Spleen (tissue), 13 donors: ENCODE measurements at places on chromosomes 3 and 15.

GRCh38 chr15:34203305-34203704 is 6.6 kb downstream of the KATNBL1 start:
- no peak for DNase-seq

DNA sequence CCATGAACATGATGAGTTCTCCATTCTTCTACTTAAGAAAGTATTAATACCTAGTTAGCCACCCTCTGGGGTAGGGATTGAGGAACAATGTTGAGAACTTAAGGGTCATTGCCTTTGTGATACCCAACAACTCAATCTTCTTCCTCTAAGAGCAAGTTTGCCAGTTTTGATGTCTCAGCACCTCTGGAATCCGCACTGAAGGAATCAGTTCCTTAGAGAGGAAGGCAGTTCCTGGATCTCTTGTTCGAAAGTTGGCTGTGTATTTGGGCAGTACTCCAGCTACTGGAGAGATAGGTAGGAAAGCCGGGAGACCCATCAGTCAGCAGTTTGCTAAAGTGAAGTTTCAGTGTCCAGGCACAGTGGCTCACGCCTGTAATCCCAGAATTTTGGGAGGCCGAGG is 35.6 kb upstream of the MTHFS start:
- no peak for DNase-seq

DNA sequence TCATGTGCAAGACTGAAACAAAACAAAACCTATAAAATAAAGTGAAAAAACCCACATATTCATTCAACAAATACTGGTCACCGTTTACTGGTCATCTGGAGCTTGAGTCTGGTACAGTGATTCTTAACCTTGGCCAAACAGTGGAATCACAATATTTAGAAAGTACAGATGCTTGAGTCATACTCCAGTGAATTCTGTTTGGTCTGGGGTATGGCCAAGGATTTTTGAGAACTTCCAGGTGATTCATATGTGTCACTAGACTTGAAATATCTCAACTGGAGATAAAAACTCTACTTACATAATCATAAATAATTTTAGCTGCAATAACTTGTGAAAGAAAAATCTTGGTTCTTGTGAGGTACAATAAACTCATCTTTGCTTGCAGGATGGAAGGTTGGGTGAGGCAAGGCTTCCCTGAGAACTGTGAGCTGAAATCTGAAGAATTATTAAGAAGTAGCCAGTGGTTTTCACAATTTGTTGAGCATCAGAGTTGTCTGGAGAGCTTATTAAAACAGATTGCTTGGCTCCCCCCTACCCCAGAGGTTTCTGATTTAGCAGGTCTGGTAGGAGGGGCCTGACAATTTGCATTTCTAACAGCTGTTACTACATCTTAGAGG is 9.6 kb downstream of the NEK11 start:
- no peak for DNase-seq

DNA sequence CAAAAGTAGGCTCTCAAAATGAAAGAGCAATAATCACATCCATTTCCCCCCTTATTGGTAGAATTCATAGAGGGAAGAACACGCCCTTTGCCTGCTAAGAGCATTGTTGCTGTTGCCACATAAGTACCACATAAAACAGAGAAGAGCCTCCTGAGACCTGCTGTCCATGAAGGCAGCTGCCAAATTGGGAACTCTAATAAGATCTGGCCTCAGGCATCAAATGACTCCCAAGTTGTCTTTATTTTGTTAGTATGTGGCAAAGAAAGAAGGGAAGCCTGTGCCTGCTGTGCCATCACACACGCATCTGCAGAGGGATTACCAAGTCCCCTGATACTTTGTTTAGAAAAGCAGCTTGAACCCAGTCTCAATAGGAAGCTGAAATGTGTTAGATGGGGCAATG is 23.9 kb downstream of the VGLL3 start:
- DNase-seq, result no peak

- no peak for DNase-seq
These were observed 56.2 kb downstream of the ITGA11 start for GRCh38 chr15:68375716-68376220.

DNA sequence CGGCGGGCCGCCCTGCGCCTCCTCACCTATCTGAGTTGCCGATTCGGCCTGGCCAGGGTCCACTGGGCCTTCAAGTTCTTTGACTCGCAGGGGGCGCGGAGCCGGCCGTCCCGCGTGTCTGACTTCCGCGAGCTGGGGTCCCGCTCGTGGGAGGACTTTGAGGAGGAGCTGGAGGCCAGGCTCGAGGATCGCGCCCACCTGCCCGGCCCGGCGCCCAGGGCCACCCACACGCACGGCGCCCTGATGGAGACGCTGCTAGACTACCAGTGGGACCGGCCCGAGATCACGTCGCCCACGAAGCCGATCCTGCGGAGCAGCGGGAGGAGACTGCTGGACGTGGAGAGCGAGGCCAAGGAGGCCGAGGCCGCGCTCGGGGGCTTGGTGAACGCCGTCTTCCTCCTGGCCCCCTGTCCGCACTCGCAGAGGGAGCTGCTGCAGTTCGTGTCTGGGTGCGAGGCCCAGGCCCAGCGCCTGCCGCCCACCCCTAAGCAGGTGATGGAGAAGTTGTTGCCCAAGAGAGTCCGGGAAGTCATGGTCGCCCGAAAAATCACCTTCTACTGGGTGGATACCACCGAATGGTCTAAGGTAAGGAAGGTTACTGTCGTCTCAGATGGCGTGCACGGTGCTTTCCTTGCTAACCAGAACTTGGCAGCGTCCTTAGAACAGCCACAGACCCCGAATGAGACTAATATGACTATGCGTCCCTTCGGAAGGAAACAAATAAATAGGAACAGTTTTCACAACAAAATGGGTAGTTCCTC is 567 bp downstream of the TICRR start:
- no peak for DNase-seq

GRCh38 chr3:46393554-46394434 is 13.1 kb downstream of the CCR5AS start:
- DNase-seq, result no peak

DNA sequence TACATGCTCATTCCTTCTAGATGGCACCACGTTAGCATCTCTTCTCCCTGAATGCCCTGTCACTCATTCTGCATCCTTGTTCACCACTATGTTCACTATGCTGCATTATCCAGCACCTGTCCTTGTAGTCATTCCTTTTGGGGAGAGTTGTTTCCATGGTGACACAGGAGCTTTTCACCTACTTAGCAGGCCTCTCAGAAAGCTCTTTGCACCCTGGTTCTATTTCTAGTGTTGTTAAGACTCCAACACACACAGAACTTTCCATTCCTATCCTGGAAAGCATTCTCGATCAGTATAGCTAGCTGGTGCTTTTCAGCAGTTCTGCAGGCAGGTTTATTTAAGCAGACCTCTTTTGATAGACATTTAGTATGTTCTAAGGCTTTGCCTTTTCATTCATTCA is 6.7 kb upstream of the RPL14 start:
- DNase-seq, result no peak

GRCh38 chr3:100032243-100032642 is 82.1 kb downstream of the FILIP1L start:
- no peak for DNase-seq

DNA sequence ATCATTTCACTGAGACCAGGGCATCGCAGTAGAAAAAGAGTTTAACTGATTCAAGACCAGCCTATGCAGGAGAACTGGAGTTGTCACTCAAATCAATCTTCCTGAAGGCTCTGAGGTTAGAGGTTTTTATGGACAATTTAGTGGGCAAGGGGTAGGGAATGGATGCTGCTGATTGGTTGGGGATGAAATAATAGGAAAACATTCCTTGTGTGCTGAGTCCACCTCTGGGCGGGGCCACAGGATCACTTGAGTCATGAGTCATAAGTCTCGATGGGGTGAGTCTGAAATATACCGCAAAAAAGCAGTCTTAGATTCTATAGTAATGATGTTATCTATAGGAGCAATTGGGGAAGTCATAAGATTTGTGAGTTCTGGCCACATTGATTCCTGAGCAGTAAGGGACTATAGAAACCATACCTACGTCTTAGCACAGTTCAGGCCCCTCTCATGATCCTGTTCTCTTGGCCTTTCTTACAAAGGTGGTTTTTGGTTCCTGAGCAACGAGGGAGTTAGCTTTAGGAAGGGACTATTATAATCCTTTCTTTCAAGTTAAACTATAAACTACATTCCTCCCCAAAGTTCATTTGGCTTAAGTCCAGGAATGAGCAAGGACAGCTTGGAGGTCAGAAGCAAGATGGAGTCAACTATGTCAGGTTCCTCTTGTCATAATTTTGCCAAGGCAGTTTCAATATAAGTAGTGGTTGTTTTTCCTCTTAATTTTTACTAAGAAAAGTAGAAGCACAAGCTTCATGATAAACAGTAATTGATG is 2.7 kb upstream of the OPA1 start:
- no peak for DNase-seq

- DNase-seq, result no peak
These were observed 39.9 kb upstream of the SLC9A9 start for GRCh38 chr3:143888166-143888565.

DNA sequence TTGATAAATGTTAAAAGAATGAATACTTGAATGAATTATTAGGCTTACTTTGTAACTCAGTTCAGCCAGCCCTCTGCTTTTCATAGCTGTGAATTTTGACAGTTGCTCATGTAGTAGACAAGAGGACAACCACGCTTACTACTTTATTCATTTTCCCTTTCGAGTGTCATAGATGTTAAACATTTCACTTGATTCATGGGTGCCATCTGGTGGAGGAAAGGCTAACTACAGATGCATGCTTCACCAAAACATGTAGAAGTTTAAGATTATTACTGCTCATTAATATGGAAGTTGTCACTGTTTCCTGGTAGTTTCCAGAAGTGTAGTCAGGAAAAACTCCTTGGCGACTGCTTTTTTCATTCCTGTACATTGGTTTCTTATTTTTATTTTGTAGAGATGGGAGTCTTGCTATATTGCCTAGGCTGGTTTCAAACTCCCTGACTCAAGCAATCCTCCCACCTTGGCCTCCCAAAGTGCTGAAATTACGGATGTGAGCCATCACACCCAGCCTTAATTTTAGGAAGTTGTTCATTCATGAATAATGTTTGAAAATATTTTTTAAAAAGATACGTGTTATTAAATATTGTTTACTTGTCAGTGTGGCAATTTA is 163.2 kb downstream of the B3GALNT1 start:
- no peak for DNase-seq

GRCh38 chr15:38255690-38256089 is 3.1 kb downstream of the SPRED1 start:
- DNase-seq, result no peak

- peak; percentile 83 for DNase-seq
These were observed 89.5 kb upstream of the CHD2 start for GRCh38 chr15:92810418-92811138.

- no peak for DNase-seq
These were observed 246.2 kb upstream of the MCTP2 start for GRCh38 chr15:93985176-93985575.

- DNase-seq, result no peak
These were observed 520.4 kb downstream of the FOXP1 start for GRCh38 chr3:71062952-71063772.

- DNase-seq, result no peak
These were observed 132.7 kb downstream of the KLF13 start for GRCh38 chr15:31459400-31459748.

- DNase-seq, result no peak
These were observed 374.7 kb upstream of the GOLIM4 start for GRCh38 chr3:168470380-168470779.

GRCh38 chr15:99343881-99344551 is 92.7 kb downstream of the LRRC28 start:
- peak; percentile 76 for DNase-seq

DNA sequence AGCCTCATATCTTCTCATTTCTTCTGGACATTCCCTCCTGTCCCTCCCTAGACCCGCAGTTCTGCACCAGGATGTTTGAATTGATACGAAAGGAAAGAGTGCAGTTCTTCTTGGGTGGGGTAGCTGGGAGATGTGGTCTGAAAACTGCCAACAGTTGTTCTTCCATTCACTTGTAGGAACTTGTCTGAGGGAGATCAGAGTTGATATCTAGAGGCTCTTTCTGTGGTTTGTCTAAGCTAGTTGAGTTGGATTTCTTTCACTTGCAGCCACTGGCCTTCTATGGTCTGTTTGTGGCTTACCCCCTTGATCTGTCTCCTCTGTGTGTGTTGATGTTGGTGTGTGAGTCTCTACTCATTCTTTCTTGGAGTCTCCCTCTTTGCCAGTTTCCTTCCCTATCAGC is 42.5 kb upstream of the PIK3CB start:
- DNase-seq, result peak; percentile 3

- DNase-seq, result no peak
These were observed 10.8 kb downstream of the BCL2L10 start for GRCh38 chr15:52101542-52102323.

DNA sequence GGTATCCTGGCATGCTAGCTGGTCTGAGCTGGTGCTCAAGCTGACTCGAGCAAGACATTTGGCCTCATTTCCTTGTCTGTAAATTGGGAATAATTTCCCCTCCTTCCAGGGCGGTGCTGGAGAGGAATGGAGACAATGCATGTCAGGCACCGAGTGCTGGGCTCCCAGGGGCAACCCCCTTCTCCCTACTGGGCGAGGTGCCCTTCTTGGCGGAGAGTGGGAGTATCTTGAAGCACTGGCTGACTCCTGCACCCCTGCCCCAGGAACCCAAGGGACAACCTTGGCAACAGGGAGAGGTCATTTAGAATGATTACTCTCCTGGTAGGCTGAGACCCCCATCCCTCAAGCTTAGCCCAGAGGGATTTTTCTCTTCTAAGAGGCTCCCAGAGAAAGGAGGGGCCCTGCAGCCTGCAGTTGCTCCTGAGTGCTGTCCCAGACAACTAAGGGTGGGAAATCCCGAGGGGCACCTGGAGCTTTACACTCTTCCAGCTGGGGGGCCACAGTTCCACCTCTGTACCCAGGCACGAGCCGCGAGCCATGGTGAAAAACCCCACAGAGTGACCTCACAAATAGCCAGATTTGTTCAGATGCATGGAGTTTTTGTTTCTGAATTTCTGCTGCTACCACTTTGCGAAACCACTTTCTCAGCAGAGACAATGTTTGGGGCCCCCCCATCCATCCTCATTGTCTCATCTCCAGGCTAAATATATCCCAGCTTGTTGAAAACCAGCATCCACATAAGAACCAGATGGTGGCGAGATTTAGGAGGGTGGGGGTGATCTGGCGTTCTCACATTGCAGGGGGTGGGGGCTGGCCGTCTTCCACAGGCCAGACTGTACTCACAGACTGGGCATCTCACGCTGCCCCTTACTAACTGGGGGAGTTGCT is 44.8 kb downstream of the ABTB1 start:
- no peak for DNase-seq

DNA sequence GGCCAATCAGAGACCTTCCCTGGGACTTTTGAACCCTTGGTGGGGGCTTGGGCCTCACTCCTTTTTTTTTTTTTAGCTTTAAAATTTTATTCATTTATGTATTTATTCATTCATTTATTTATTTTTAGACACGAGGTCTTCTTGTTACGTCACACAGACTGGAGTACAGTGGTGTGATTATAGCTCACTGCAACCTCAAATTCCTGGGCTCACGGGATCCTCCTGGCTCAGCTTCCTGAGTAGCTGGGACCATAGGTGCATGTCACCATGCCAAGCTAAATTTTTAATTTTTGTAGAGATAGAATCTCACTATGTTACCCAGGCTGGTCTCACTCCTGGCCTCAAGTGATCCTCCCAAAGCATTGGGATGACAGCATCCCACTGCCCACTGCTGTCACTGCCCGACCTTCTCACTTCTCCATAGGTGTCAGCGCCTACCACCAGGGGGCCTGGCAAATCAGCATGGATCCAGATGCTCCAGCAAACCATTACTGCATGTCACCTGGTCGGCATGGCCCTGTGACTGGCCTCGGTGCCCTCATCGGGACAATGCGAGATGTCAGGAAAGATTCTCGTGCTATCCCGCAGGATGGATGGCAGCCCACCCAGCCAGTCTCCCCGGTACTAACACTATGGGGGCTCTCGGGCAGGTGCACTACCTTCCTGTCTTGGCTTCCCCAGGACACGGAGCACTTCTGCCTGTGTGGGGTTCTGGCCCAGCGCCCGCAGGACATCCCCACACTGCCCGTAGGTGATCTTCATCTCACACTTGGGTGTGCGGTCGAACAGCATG is 3.0 kb downstream of the MYL3 start:
- DNase-seq, result peak; percentile 67
